ENCODE measurements at places on chromosomes 2 and 18.
A peak's percentile ranks its signal among the peaks of the same experiment; 100 is the strongest.

DNA sequence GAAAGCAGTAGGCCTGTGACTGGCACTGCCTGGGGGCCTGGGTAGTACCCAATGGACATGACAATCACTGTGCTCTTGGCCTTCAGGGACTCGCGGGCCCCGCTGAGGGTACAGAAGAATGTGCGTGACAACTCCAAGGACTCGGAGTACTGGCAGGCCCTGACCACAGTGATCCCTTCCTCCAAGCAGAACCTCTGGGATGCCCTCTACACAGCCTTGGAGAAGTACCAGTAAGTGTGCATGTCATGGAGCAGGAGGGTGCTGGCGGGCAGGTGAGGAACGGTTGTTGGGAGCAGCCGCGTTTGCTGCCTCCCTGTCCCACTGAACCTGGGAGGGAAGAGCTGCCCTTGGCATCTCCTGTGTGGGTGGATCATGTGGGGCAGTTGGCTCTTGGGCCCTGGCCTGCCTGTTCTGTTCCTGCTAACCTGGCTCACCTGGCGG is 23.3 kb downstream of the OTOF start:
- no peak for DNase-seq

GRCh38 chr2:1091895-1092585 is 141.4 kb downstream of the SNTG2 start:
- DNase-seq: no peak

GRCh38 chr18:6712401-6712800 is 17.1 kb upstream of the ARHGAP28 start:
- DNase-seq: no peak

GRCh38 chr2:100053087-100053885 is 89.1 kb downstream of the AFF3 start:
- DNase-seq: no peak

DNA sequence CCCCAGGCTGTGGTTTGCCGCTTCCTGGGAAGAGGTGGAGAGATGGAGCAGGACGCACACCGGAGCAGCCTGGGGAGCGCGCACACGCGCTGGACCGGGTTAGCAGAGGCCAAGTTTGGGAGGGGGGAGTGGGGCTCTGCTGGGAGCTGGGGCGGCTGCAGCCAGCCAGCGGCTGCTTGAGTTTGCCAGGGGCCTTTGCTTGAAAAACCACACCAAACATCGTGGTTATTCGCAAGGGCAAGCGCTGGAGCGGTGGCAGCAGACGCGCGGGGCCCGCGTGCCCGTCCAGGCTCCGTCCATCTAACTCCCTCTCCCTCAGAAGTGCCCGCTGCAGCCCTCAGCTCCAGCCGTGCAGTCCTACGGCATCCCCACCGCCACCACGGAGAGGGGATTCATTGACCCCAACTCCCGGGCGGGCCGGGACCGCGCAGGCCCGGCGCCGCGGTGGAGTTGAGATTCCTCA is 4.6 kb downstream of the PTGR3 start:
- no peak for DNase-seq

DNA sequence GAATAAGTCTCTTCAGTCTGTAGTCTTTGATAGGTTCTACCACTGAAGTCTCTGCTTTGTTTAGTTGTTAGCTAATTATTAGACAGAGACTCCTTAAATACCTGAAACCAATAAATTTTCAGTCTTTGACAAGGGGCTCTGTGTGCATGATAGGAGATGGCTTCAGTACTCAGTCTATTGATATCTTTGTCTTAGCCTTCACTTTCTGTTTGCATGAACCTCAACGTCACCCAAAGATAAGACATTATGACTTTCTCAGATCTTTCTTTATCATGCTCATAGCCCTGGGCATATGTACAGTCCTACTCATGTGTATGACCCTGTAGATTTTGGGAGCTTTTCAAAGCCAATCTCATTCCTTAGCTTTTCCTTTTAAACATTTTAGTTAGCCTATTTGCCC is 183.5 kb upstream of the GCFC2 start:
- DNase-seq: no peak

- DNase-seq: no peak
Measured at GRCh38 chr2:196291426-196291825, 120.0 kb upstream of the STK17B start.

GRCh38 chr18:33875029-33875565 is 297.1 kb downstream of the ASXL3 start:
- no peak for DNase-seq

GRCh38 chr2:168639441-168639898 is 163.0 kb upstream of the NOSTRIN start:
- DNase-seq: no peak

- no peak for DNase-seq
Measured at GRCh38 chr2:231134910-231135655, 10.2 kb upstream of the HTR2B start.

GRCh38 chr18:55461848-55462247 is 126.1 kb downstream of the TCF4 start:
- DNase-seq: no peak

DNA sequence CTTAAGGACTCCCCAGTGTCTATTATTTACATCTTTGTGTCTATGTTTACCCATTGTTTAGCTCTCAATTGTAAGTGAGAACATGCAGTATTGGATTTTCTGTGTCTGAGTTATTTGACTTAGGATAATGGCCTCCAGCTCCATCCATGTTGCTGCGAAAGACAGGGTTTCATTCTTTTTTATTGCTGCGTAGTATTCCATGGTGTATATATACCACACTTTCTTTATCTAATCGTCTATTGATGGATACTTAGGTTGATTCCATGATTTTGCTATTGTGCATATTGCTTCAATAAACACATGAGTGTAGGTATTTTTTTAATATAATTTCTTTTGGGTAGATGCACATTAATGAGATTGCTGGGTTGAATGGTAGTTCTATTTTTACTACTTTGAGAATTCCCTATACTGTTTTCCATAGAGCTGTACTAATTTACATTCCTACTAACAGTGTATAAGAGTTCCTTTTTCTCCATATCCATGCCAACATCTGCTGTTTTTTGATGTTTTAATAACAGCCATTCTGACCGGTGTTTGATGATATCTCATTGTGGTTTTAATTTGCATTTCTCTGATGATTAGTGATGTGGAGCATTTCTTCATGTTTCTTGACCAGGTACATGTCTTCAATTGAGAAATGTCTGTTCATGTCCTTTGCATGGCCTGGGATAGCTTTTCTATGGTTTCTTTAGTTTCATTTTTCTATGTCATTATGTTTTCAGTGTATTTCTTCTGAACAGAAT is 21.8 kb downstream of the MTCL1 start:
- DNase-seq: no peak

- DNase-seq: no peak
Measured at GRCh38 chr2:11858883-11859282, 112.5 kb downstream of the LPIN1 start.

- peak; percentile 64 for DNase-seq
Measured at GRCh38 chr18:32469691-32470459, 807 bp downstream of the GAREM1 start.

DNA sequence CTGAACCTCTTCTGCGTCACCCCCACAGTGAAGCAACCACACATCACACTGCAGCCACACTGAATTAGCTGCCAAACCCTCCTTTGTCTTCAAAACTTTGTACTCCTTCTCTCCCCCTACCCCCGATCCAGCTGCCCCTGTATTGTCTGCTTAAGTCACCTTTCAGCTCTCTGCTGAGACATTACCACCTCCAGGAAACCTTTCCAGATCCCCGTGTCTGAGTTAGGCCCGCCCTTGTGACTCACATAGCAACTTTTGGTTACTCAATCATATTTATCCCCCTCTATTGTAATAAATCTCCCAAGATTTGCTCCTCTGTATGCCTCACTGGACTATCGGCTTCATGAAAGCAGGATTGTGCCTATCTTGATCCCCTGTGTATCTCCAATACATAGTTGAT is 82.8 kb upstream of the CDCA7 start:
- no peak for DNase-seq

GRCh38 chr2:32611366-32611765 is 16.5 kb upstream of the TTC27 start:
- DNase-seq: no peak

DNA sequence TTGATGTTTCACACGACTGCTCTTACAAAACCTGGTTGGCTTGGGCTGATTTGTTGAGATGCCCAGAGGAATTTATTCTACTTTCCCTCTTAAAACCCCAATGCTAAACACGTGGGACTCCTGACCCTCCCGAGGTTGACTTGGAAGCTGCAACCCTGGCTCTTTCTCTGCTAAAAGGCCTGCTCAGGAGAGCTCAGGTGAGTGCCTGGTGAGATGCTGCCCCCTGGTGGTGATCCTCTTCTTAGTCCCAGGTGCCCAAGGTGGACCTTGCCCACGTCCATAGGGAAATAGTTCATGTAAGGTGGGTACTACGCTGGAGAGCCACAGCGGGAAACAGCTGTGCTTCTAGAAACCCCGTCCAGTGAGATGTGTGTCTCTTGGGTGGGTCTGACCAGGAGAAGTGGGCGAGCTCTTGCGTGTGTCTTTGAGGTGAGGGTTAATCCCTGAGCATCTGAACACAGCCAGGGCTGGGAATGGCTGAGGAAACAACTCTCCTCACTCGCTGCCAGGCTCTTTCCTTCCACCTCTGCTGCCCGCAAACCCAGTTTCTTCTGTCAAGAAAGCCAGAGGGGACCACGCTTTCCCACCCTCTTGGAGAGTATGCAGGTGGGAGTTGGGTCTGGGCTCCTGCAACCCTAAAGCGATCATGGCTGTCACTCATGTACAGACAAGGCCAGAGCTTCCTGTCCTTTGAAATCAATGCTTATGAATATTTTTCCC is 25.5 kb upstream of the PXDN start:
- peak; percentile 80 for DNase-seq

GRCh38 chr2:189069855-189070619 is 95.9 kb downstream of the COL3A1 start:
- DNase-seq: no peak

- no peak for DNase-seq
Measured at GRCh38 chr2:147550995-147551731, 293.7 kb upstream of the ACVR2A start.

- DNase-seq: no peak
Measured at GRCh38 chr18:62409821-62410220, 84.7 kb downstream of the TNFRSF11A start.

DNA sequence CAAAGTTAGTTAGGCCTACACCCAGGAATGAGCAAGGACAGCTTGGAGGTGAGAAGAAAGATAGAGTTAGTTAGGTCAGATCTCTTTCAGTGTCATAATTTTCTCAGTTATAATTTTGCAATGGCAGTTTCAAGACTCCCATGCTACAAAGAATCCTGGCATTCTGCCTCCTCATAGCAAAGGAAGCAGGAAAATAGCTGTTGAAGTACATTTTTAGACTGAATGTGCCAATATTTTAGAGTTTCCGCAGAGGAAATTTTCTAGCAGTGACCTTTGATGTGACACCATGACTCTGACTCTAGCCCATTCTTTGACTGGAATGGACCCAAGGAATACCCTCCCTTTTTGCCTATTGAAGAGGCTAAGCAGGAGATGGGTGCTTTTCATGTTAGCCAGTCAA is 371.7 kb downstream of the PIK3C3 start:
- no peak for DNase-seq

DNA sequence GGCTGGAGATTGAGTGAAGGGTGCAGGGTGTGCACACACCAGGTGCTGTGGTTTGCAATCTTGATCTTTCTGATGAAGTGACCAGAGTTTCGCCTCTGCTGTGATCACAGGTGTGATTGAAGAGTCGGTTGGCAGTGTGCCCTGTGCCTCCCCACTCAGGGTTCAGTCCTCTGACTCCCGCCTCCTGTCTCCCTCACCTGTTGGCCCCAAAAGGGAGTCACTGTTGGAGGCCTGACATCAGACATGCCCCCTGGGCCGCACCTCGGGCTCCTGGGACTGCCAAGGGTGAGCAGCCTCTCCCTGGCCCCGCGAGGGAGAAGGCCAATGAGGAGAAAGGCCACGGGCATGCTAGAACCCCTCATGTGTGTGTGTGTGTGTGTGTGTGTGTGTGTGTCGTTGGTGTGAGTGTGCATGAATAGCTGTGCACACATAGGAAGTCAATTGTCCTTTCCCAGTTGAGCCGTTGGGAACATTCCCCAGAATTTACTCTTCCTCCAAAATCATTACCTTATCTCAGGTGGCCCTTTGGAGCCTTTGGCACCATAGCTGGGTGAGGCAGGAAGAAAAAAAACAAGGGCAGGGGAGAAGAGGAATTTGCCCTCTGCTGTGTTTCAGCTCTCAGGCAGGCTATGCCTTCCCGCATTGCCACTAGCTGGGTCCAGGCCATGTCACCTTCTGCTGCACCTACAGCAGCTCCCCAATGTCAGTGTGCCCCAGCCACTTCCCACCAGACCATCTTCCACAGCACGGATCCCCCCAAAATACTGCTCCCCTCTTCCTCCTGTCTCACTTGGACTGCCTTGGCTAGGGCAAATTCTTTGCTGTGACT is 78.1 kb upstream of the LAPTM4A start:
- DNase-seq: no peak

DNA sequence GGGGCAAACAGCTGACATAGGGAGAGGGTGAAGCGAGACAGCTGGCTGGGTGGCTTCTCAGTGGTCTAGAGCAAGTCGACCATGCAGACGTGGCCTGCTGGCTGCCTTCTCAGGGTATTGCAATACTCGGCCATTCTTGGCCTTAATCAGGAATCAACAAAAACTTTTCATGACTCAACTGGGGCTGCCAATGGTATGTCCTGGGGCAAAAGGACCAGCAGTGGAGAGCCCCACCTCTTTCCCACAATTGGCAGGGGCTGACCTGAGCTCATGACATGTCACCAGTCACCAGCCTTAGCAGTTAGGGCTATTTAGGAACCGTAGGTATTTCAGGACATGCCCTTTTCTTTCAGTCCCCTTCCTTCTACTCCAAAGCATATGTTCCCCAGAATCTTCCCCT is 19.1 kb downstream of the PLA2R1 start:
- no peak for DNase-seq

DNA sequence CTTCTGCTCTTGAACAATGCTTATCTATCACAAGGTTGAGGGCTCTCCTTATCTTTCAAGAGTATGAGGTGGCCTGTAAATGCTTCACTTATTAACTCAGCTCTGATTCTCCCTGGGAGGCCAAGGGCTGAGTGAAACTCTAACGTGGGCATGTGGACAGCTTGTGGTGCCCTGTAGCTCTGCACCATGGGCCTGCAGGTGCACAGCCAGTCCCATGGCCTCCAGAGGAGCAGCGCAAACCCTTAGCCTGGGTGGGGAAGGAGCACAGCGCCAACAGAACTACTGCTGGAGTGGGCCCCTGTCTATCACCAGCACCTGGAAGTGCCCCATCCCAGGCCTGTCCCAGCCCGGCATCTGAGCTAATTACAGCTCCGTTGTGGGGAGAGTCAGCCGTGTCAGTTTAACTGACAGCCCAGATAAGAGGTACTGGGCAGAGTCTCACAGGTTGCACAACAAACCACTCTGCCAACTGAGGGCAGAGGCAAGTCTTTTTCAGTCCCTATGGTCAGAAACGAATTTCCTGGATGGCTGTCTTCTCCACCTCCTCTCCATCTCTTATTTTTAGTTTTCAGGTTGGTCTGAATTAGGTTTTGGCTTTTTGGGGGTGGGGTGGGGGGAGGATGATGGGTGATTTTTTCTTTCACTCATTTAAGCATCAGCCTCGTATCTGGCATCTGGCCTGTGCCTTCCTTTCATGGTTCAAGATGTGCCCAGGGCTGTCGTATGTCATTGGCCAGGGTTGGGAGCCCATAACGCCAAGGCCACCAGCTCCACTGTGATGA is 219.5 kb downstream of the BCL2 start:
- no peak for DNase-seq
